ENCODE measurements at places on chromosomes 1 and 21.

GRCh38 chr1:184813528-184814089 lies 59.0 kb upstream of the EDEM3 start:
- H3K4me3 ChIP-seq, result no peak overlapping the region
- peaks cover 30% of the 10 kb centered on the region for H3K4me1 ChIP-seq
- H3K27ac ChIP-seq, result peak overlapping the region; percentile 9
- H3K27me3 ChIP-seq, result no peaks in the 10 kb centered on the region

DNA sequence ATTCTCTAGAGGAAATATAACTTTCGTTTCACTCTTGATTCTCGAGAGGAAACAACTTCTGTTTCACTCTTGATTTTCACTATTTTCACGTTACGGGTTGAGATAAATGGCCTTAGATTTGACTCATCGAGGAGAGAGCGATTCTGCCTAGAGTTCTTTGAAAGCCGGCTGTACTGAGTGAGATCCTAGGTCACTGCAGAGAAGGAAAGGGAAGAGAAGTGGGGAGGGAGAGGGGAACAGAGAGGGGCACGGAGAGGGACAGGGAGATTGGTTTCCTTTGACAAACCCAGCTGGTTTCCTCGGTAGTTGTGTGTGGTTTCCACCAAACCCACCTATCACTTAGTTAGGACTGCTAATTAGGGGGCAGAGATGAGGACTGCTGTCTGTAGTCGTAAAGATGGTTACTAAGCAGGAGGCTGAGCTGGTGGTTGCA lies 21.6 kb upstream of the GPR137B start:
- no peaks in the 10 kb centered on the region for H3K36me3 ChIP-seq
- no peaks in the 10 kb centered on the region for H3K27me3 ChIP-seq
- H3K4me1 ChIP-seq, result no peaks in the 10 kb centered on the region
- peak overlapping the region; percentile 53 for H3K4me3 ChIP-seq

GRCh38 chr21:18430341-18430740 lies 26.8 kb upstream of the TMPRSS15 start:
- no peak overlapping the region for H3K4me3 ChIP-seq
- no peaks in the 10 kb centered on the region for H3K27me3 ChIP-seq
- DNase-seq, result no peak
- H3K36me3 ChIP-seq, result no peaks in the 10 kb centered on the region
- H3K4me1 ChIP-seq, result no peaks in the 10 kb centered on the region

GRCh38 chr1:100543640-100544039 lies 5.7 kb downstream of the GPR88 start:
- H3K4me1 ChIP-seq, result peaks cover 13% of the 10 kb centered on the region
- no peak overlapping the region for H3K27ac ChIP-seq
- peaks cover 7% of the 10 kb centered on the region for H3K27me3 ChIP-seq
- DNase-seq, result no peak

DNA sequence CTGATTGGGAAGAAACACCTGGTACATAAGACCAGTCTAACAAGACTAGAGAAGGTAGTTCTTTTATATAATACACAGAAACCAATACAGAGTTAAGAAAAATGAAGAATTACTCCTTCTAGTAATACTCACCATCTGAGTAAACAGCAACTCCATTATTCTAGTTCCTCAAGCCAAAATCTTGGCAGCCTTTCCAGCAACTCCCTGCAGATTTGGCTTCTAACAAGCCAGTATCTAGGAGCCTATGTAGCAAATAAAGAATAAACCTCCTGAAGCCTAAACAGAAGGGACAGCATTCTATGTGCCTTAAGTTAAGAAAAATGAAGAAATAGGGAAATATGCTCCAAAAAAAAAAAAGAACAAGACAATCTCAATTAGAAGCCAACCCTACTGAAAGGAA lies 24.5 kb downstream of the ERO1B start:
- H3K27me3 ChIP-seq, result no peaks in the 10 kb centered on the region
- H3K36me3 ChIP-seq, result peaks cover 3% of the 10 kb centered on the region
- no peaks in the 10 kb centered on the region for H3K4me1 ChIP-seq
- no peak overlapping the region for H3K4me3 ChIP-seq
- no peak for DNase-seq
- no peak overlapping the region for H3K27ac ChIP-seq

- no peaks in the 10 kb centered on the region for H3K4me1 ChIP-seq
- H3K27me3 ChIP-seq, result no peaks in the 10 kb centered on the region
- H3K36me3 ChIP-seq, result no peaks in the 10 kb centered on the region
- no peak overlapping the region for H3K4me3 ChIP-seq
- no peak for DNase-seq
Observed at GRCh38 chr1:30375156-30375555, 348.2 kb downstream of the MATN1 start.

GRCh38 chr1:117045644-117046043 lies 14.5 kb upstream of the TTF2 start:
- no peaks in the 10 kb centered on the region for H3K27me3 ChIP-seq
- no peak for DNase-seq
- no peak overlapping the region for H3K4me3 ChIP-seq
- no peaks in the 10 kb centered on the region for H3K4me1 ChIP-seq
- no peaks in the 10 kb centered on the region for H3K36me3 ChIP-seq

DNA sequence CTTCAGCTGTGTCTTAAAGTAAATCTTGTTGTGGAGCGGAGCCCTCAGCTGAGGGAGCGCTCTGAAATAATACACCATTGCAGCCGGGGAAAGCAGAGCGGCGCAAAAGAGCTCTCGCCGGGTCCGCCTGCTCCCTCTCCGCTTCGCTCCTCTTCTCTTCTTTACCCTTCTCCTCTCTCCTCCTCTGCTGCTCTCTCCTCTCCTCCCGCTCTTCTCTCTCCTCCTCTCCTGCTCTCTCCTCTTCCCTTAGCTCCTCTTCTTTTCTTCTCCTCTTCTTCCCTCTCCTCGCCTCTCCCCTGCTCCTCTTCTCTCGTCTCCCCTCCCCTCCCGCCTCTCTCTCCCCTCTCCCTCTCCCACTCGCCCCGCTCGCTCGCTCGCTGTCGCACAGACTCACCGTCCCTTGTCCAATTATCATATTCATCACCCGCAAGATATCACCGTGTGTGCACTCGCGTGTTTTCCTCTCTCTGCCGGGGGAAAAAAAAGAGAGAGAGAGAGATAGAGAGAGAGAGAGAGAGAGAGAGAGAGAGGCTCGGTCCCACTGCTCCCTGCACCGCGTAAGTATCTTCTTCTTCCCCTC lies at the start of gene PROX1:
Gene PROX1, plus strand, starts transcription at position 47 of the 580 bp plus-strand sequence. CDS start 8,563 bp downstream, outside the sequence.
- no peak for DNase-seq
- peak within 1 kb of the TSS; percentile 78 for H3K4me3 ChIP-seq
- peaks cover 23% of the 10 kb centered on the region for H3K27me3 ChIP-seq
- no peaks in the 10 kb centered on the region for H3K36me3 ChIP-seq
- peak within 1 kb of the TSS; percentile 53 for H3K27ac ChIP-seq

- peak overlapping the region; percentile 91 for H3K27ac ChIP-seq
- H3K27me3 ChIP-seq, result no peaks in the 10 kb centered on the region
- peaks cover 11% of the 10 kb centered on the region for H3K4me1 ChIP-seq
- no peak for DNase-seq
Observed at GRCh38 chr1:228920831-228921230, 185.6 kb downstream of the RHOU start.

GRCh38 chr1:165376041-165376810 lies 19.7 kb upstream of the LMX1A start:
- no peaks in the 10 kb centered on the region for H3K27me3 ChIP-seq
- no peaks in the 10 kb centered on the region for H3K36me3 ChIP-seq
- peak overlapping the region; percentile 39 for H3K27ac ChIP-seq
- DNase-seq, result peak; percentile 35
- H3K4me1 ChIP-seq, result peaks cover 17% of the 10 kb centered on the region
- H3K4me3 ChIP-seq, result peak overlapping the region; percentile 68

- no peak overlapping the region for H3K4me3 ChIP-seq
- H3K36me3 ChIP-seq, result no peaks in the 10 kb centered on the region
- H3K4me1 ChIP-seq, result no peaks in the 10 kb centered on the region
- H3K27ac ChIP-seq, result no peak overlapping the region
Observed at GRCh38 chr1:96989302-96989701, 267.7 kb downstream of the PTBP2 start.

GRCh38 chr1:24769656-24770651 lies 24.7 kb downstream of the CLIC4 start:
- no peaks in the 10 kb centered on the region for H3K27me3 ChIP-seq
- H3K4me1 ChIP-seq, result peaks cover 65% of the 10 kb centered on the region
- no peak for DNase-seq
- peak overlapping the region; percentile 95 for H3K27ac ChIP-seq

DNA sequence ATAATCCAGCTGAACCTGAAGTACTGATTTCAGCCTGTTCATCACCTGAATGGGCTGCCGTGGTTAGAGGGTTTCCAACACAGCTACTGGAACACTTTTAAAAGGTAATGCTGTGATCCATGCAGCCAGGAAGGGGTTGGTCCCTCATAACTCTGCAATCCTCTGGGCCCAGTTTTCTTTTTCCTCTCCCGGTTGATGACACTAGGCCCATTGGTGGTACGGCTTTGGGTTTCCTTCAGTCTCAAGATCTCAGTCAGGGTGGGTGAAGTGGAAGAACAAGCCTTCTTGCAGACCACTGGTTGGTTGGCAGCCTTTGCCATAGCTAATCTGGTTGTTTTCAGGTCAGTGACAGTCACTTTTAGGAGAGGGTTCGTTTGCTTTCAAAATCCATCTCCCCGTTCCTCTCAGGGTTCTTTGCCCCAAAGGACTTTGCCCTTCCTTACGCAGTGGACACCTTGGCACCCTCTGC lies 502 bp upstream of the SLC35A3 start:
- DNase-seq, result no peak
- peaks cover 18% of the 10 kb centered on the region for H3K4me1 ChIP-seq
- peak overlapping the region; percentile 95 for H3K4me3 ChIP-seq
- H3K27ac ChIP-seq, result peak overlapping the region; percentile 41
- H3K27me3 ChIP-seq, result no peaks in the 10 kb centered on the region

- H3K27me3 ChIP-seq, result no peaks in the 10 kb centered on the region
- peaks cover 32% of the 10 kb centered on the region for H3K4me1 ChIP-seq
- no peak for DNase-seq
- no peaks in the 10 kb centered on the region for H3K36me3 ChIP-seq
- no peak overlapping the region for H3K4me3 ChIP-seq
- H3K27ac ChIP-seq, result no peak overlapping the region
Observed at GRCh38 chr1:234922987-234923386, 205.7 kb downstream of the TOMM20 start.

DNA sequence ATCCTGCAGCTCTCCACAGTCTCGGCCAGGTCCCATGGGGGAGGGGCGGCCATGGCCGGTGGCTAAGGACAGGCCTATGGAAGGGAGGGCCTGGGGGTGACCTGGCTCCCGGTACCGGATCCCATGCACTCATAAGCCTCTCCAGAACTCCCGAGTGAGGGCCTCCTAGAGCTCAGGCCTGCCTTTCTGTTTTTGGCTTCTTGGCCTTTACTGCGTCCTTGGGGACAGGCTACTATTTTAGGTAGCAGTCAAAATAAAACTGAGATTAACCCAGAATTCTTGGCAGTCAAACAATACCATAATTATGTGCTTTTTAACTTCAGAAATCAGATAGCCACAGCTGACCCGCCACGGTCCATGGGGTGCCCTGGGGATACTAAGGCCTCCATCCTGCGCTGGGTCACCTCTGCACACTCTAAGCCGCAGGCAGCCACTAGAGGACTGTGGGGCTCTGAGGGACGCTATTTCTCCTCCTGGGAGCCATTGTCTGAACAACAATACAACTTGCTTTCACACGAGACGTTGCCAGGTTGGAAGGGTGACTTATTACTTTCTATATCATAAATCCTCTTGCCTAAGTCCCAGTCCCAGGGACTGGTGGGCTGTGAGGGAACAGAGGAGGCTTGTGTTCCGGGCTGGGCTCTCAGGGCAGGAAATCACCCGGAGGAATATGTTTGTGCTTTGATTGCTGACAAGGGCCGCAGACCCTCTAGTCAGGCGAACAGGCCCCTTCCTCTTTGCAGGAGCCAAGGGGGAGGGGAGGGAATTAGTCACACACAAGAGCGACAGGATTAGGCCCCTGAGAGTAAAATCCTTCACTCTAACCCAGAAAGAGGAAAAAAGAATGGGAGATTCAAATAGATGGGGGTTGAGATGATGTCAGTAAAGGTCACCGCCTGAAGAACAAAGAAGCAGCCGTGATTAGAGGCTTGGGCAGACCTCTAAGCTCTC lies 40.7 kb upstream of the BCAR3 start:
- H3K4me1 ChIP-seq, result peaks cover 22% of the 10 kb centered on the region
- H3K4me3 ChIP-seq, result peak overlapping the region; percentile 42
- H3K36me3 ChIP-seq, result no peaks in the 10 kb centered on the region
- DNase-seq, result no peak
- H3K27ac ChIP-seq, result peak overlapping the region; percentile 68
- no peaks in the 10 kb centered on the region for H3K27me3 ChIP-seq

- H3K27me3 ChIP-seq, result no peaks in the 10 kb centered on the region
- no peak for DNase-seq
- H3K4me3 ChIP-seq, result no peak overlapping the region
- no peaks in the 10 kb centered on the region for H3K4me1 ChIP-seq
- no peaks in the 10 kb centered on the region for H3K36me3 ChIP-seq
Observed at GRCh38 chr1:153343040-153343681, 5.5 kb downstream of the PGLYRP4 start.

DNA sequence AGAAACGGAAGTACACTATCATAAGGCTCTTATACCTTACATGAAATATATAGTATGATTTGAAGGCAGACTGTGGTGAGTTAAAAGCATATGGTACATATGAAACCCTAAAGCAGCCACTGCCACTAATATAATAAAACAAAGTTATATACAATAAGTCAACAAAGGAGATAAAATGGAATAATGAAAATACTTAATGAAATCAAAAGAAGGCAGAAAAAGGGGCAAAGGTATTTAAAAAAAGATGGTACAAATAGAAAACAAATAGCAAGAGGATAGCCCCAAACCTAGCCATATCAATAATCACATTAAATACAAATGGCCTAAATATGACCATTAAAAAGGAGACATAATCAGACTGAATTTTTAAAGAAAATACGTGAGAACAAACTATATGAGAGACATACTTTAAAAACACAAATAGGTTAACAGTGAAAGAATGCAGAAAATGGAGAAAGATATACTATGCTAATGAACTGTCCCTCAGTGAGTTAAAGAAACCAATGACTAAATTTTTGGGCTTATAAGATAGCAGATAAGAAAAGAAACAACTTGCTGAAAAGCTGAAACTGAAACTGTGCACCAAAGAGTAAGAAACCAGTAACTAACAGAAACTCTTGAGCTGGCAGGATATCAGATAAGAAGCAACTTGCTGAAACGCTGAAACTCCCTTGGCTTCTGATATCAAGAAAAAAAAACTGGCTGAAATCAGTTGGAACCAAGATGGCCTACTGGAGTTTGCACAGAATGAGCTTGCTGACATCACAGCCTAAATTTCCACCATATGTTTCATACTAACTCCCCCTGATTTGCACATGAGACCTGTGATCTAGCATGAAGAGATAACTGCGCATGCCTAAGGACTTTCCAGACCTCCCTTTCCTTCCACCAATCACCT lies 44.3 kb upstream of the IL10 start:
- no peak overlapping the region for H3K4me3 ChIP-seq
- no peaks in the 10 kb centered on the region for H3K36me3 ChIP-seq
- H3K4me1 ChIP-seq, result no peaks in the 10 kb centered on the region
- no peak overlapping the region for H3K27ac ChIP-seq
- no peaks in the 10 kb centered on the region for H3K27me3 ChIP-seq

Measured in thoracic aorta (tissue), 2 donors.